Small intestine (tissue), 16 donors: ENCODE measurements at places on chromosomes 5 and 9. TPM values are rescaled to one million over a fixed set of nuclear protein-coding genes. Genes with fewer than 3 reads are reported as not detected.
A peak's percentile ranks its signal among the peaks of the same experiment; 100 is the strongest.

GRCh38 chr9:17578911-17579793 is at the start of gene SH3GL2:
Gene SH3GL2 (plus strand): TSS chr9:17579066.
- DNase-seq: peak; percentile 45

GRCh38 chr5:143054480-143054941 is 284.3 kb downstream of the ARHGAP26 start:
- no peak for DNase-seq

GRCh38 chr5:143177263-143177983 is 226.1 kb downstream of the NR3C1 start:
- DNase-seq: no peak

- DNase-seq: no peak
Measured at GRCh38 chr9:116377179-116377798, 223.7 kb downstream of the PAPPA start.

GBGT1 gene
- 6.2 TPM for polyA plus RNA-seq

FAXDC2 gene
- polyA plus RNA-seq: 10.8 TPM
